ENCODE measurements at places on chromosomes 2 and 18. TPM values are rescaled to one million over a fixed set of nuclear protein-coding genes. Genes with fewer than 3 reads are reported as not detected.

DNA sequence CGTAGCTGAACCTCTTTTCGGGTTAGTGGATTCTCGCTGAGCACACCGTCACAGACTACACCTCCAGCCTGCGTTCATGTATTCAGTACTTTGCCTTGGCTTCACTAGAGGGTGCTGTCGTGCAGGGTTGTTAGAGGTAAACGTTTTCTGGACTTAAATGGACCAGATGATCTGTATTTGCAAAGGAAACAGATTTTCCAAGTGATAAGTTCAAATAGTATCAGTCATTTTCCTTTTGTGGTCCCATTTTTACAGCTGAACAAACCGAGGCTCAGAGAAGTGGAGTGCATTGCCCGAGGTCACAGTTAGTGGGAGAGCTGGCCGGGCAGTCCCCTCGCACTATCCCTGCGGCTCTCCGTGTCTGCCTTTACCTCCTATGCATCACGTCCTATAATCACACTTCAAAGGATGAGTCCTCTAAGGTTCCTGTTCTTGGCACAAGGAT lies 125.9 kb downstream of the MAP4K4 start:
- peak; percentile 35 for DNase-seq

- no peak for DNase-seq
Observed at GRCh38 chr2:171404719-171405118, 29.1 kb downstream of the METTL8 start.

DNA sequence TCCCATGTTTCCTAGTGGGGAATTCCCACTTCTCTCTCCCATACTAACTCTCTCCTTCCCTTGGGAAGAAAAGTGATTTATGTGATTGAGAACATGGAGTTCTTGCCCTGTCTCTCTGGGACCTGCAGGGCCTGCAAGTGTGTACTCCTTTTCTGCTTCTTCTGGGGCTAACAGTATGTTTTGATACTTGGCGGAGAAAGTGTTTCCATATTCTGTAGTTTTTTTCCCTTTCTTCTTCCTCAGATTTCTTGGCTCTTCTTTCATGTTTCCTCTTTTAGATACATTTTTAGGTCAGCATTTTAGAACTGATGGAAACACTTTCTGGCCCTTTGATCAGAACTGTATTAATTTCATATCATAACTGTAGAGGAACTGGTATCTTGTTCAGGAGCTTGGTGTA lies 352.2 kb downstream of the DLGAP1 start:
- DNase-seq, result no peak

DNA sequence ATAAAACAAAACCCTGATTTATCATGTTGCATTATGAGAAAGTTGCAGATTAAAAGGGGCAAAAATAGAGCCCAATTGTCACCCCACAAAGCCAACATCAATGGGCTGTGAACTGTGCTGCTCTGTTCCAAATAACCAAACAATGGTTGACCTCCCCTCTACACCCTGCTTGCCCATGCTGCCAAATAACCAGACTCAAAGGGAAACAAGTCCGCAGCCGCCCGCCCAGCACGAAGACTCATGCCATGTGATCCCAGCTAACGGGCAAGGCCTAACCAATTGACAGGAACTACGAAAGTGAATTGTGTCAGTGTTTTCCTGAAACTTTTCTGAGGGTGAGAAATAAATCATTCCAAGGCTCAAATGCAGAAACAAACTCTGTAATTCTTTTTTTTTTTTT lies 97.9 kb upstream of the RIOK3 start:
- DNase-seq, result no peak

DNA sequence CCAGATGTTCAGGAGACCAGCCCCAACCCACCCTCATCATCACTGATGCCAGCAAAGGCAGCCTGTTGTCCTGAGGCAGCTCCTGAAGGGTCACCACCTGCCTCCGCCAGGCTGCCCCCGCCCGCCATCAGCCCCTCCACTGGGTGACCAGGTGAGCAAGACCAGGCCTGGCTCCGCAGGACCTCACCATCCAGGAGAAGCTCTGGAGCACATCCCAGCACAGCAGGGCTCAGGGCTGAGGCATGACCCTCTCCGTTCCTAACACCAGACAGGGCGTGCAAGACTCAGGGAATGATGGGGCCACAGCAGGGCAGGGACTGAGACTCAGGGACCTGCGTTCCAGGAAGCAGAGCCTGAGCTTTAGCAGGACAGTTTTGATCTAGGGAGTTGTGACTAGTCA lies 218.8 kb upstream of the RAB6C start:
- no peak for DNase-seq

DNA sequence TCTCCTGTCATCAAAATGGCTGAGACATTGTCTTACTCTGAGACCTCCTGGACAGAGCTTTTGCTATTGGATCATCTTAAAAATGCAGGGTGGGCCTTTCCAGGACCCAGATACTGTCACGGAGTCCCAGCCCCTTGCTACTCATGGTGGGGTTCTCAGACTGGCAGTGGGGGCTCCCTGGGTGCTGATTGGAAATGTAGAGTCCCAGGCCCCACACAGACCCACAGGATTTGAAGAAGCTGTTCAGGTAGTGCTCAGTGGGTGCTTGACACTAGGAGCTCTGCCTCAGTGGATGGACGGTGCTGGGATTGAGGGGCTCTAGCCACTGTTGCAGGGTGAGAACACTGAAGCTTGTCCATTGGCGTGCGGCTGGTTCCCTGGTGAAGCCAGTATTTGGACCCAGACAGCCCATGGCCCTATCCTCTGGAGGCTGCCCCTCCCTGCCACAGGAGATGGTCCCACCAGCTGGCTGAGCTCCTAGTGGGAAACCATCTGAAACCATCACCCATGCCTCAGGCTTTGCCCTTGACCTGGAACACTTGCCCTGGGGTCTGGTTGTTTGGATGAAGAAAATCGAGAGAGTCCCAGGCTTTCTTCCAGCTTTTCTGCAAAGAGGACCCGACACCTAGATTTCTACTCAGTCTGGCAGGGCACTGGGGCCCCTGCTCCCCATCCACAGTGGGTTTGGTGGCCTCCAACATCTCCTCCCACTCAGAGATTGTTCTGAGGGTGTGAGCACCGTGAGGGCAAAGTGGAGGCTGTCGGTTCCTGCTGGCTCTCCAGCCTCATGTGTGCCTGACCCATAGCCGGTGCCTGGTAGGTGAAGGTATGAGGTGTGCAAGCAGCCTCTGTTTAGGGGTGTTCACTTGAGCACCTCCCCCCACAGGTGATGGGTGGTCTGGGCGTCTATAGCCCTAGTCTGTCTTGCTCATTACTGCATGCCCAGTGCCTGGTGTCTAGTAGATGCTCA lies 30.1 kb downstream of the MROH2A start:
- no peak for DNase-seq

DNA sequence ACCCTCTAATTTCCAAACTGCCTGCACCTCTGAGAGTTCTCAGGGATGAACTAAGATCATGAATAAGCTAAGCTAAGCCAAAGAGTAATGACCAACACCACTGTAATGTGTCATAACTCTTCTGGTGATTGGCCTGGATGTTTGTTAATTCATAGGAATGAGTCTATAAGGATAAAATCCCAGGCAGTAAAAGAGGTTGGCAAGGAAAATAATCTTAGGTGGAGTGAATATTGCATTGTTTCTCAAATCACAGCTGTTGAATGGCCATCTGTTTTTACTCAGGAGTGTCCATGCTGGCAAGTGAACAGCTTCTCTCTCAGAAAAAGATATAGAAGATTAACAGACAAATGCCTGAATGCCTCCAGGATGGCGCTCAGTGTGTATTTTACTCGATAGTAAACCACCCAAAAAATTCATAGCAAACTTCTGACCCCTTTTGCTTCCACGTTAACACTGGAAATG lies 60.8 kb upstream of the GLS start:
- DNase-seq, result no peak

GRCh38 chr2:127675331-127676261 lies at the start of gene LIMS2:
Gene LIMS2 (minus strand): TSS chr2:127675530. CDS start chr2:127675024, 506 bp downstream.
- peak; percentile 78 for DNase-seq

- no peak for DNase-seq
Observed at GRCh38 chr2:3254442-3254941, 123.1 kb downstream of the EIPR1 start.

GRCh38 chr2:209610631-209611030 lies 161.0 kb upstream of the UNC80 start:
- DNase-seq, result no peak

GRCh38 chr2:109185821-109186570 lies 57.0 kb downstream of the SH3RF3 start:
- DNase-seq, result peak; percentile 82

DNA sequence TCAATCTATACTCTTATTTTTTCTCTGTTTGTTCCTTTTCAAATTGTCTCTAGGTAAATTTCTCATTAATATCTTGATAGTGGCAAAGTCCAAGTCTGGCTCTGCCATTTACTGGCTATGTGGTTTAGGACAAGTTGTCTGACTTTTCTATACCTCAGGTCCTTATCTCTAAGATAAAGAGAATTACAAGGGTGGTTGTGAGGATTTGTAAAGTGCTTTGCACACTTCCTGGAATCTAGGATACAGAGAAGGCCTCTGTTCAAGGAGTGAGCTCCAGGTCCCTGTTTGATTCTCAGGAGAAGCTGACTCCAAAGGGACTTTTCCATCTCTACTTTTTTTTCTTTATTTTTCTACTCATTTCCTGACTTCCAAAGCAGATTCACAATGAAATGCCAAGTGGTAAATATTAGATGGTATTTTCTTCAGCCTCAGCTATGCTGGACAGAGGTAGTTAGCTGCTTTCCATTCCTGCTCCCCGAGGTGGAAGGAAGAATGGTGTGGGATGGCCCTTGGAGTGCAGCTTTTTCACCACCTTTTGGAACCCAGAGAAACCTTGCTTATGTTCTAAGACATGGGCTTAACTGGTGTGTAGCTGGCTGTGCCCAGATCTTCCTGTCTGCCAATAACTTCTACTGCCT lies 90.5 kb downstream of the GALNT1 start:
- DNase-seq, result no peak

GRCh38 chr2:237546876-237547395 lies 19.4 kb upstream of the PRLH start:
- no peak for DNase-seq

DNA sequence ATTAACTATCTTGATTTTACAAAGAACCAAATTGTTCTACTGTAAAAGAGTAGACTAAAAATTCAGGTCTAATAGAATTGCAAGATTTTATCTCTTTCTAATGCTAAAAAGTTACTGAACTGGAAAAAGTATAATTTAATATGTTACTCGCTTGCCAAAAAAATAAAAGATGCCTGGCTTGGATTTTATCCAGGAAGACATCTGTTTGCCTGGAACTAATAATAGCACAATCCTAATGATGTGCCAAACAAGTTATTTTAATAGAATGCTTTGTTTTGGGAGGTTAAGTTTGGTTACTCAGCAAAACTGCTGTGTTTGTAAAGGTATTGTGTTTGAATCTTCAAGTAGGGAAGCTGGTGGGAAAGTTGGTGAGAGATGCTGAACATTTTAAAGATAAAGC lies 19.4 kb upstream of the ZSWIM2 start:
- no peak for DNase-seq

DNA sequence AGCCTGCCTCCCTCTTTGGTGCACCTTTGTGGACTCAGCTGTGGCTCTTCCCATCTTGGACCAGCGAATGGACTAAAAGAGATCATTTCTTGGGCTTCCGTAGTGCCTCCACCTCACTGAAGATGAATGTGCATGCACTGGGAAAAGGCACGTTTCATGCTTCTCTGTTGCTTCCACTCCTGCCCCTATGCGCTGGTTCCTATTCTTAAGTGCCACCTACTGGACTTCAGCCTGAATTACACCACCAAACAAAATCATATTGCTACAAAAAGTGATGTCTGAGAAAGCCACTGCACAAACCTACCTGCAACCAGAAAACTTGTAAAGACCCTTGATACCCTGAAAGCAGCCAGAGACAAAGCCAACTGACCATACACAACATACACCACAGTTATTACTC lies 695.6 kb downstream of the TSN start:
- no peak for DNase-seq

DNA sequence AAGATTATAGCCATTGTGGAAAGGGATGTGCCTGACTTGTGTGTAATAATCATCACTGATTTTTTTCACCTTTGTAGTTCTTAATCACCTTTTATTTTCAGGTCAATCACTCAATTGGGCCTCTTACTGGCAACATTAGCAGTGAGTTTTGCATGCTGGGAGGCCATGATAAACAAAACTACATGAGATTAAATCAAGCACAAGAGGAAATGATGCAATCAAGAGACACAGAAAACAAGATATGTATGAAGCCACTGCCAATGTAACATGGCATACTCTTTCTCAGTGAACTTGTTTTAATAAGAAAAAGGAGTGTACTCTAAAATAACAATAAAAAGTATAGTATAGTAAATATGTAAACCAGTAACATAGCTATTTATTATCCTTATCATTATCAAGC lies 69.9 kb upstream of the FSIP2 start:
- DNase-seq, result no peak

GRCh38 chr2:26715528-26716270 lies 23.2 kb downstream of the KCNK3 start:
- no peak for DNase-seq

The UGT1A8 gene
- not detected for total RNA-seq

The DSG1 gene
- total RNA-seq, result 0.77 TPM

The MALL gene
- 12.0 TPM for total RNA-seq

The BCL11A gene
- total RNA-seq, result 31.2 TPM

The GPBAR1 gene
- total RNA-seq, result 0.67 TPM

The PLEKHA3 gene
- 39.9 TPM for total RNA-seq

The GPR55 gene
- not detected for total RNA-seq

The DNAH7 gene
- total RNA-seq, result 0.25 TPM

The ZNF516 gene
- total RNA-seq, result 14.0 TPM

The FMNL2 gene
- total RNA-seq, result 6.4 TPM

The TRMT61B gene
- total RNA-seq, result 24.7 TPM

The KIF1A gene
- total RNA-seq, result 1.6 TPM

All from left ventricle myocardium superior (tissue), 1 donor.